ENCODE measurements at places on chromosomes 6 and 20.

GRCh38 chr6:80161434-80161833, 55.0 kb downstream of the BCKDHB start:
- no peak for DNase-seq

DNA sequence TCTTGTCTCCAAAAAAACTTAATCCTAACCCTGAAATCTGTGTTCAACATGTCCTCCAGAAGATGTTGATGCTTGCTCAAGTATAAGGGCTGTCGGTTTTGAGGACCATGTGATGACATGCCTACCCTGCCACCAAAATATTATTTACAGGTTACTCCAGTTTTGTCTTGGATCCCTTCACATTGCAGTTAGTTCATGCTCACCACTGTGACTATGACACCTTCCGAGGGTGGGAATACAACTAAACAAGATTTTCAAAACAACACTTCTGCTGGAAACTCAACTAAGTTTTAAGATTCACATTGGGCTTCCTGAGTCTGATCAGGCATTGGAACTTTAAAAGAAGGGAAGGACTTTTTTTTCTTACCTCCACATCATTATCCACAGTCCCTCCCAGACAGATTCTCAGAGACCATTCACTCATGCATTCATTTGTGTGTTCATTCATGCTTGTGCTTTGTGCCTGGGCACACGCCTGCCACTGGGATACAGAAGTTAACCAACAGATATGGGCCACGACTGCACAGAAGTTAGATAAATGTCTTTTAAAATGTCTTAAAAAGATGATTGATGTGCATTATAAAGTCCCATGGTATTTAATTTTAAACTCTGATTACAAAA, 118.7 kb upstream of the GJE1 start:
- DNase-seq: no peak

DNA sequence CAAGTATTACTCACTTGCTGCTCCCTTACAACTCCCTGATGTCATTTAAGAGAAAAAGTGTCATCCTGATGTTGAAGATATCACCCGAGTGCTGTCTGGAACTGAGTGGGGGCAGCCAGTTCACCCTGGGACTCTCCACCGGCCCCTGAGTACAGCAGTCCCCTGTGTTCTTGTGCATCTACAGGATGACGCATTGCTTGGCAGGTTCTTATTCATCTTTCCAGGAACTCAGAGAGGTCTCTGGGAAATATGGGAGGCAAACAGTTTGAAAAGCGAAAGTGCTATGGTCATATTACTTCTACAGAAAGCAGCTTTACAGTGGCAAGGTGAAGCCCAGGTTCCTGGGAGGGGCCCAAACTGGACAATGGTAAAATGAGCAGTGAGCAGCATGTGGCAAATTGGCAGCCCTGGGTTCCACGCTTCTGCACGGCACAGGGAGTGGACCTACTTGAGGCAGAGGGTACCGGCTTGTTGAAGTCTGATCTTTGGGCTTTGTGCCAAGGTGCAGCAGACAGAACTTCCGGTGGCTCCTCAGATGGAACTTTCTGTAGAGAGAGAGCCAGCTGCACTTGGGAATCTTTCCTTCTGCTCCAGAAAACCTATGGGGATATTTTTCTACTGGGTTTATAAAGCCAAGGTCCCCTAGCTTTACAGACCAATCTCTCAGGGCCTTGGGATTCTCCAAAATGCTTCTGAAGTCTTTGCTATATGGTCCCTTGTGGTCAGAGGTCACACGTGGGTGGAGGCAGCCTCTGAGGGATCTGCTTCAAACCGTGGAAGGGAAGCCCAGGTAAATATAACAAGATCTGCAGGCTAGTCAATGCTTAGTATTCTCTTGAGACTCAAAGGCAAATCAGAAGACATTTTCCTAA, 128.3 kb downstream of the MAP3K7 start:
- no peak for DNase-seq

- DNase-seq: no peak
Observed at GRCh38 chr6:57432919-57433684, 115.7 kb downstream of the PRIM2 start.

- DNase-seq: no peak
Observed at GRCh38 chr6:33314943-33315792, 1.3 kb upstream of the TAPBP start.

DNA sequence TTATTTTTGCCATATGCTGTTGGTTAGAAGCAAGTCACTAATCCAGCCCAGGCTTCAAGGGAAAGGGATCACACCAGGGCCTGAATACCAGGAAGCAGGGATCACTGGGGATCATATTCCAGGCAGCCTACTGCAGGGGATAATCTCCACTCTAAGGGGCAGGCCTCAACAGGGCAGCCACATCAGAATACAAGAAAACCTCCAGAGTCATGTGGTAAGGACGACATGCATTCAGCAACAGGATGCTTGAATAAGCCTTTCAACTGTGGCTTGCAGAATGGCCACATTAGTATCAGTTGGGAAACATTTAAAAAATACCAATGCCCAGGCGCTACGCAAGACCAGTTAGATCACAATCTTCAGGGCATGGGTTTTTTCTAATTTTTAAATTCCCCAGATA, 109.1 kb downstream of the LY86 start:
- DNase-seq: no peak

- peak; percentile 9 for DNase-seq
Observed at GRCh38 chr20:3646067-3646440, 17.1 kb downstream of the GFRA4 start.

DNA sequence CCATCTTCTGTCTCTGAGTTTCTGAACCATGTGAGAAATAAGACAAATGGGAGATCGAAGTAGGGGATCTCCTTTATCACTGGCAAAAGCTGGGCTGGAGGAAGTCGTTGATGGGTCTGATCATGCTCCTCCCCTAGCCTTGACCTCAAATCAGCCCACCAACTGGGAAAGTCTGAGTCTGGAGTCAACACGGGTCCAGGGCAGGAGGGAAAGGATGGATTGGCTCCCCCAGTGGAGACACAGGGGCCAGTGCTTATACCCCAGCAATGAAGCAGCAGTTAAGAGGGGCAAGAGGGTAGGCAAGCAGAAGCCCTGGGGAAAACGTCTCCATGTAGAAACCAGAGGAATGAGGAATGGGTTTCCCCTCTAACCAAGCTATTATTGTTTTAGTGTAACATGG, 152.6 kb downstream of the TBC1D7 start:
- DNase-seq: no peak

GRCh38 chr20:47438464-47439381, 63.0 kb upstream of the NCOA3 start:
- no peak for DNase-seq

- no peak for DNase-seq
Observed at GRCh38 chr6:166487148-166487547, 99.3 kb downstream of the RAMACL start.

DNA sequence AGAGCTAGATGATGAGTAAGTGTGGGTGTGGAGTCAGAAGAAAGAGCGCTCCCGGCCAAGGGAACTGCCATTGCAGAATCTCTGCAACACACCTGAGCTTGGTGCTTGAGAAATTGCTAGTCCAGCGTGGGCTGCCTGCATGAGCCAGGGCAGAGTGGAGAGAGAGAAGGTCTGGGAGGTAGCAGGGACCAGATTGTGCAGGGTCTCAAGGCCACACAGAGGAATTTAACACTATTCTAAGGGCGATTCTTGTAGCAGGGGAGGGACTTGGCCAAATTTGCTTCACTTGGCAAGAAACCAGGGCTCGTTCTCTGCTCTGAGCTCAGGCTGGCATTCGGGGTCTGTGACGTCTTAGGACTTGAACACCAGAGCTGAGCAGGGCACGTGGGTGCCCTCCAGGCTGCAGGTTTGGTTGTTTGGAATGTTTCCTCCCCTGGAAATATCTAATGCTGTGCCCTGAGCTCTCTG, 53.5 kb downstream of the BCAS4 start:
- DNase-seq: no peak

DNA sequence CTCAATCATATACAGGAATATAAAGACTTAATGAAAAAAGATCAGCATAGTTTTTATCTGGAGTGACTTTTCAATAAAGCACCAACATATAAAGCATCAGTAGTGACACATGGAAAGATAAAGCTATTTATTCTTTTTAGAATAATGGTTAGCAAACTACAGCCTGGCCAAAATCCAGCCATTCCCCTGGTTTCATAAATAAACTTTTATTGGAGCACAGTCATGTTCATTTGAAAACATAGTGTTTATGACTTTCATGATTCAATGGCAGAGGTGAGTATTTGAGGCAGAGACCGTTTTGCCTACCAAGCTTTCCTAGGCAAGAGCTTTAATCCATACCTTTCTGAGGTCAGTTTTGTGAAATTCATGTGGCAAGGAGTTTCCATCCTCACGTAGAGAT, 153.5 kb downstream of the RPS12 start:
- DNase-seq: no peak

DNA sequence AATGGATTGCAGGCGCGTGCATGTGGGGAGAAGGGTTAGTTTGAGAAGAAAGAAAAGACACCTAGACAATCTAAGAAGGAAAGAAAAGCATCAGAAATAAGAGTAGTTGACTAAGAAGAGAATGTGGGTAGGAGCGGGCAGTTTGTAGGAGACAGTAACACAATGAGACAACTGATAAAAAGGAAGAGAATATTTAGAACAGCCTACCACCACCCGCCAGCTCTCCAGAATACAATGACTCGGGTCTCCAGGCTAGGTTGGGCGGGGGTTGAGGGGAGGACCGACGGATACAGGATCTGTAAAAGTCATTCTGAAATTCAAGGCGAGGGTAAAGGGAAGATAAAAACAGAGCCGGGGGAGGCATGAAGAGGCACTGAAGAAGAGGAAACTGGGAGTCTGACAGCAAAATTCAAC, 712 bp downstream of the ABHD16A start:
- no peak for DNase-seq

DNA sequence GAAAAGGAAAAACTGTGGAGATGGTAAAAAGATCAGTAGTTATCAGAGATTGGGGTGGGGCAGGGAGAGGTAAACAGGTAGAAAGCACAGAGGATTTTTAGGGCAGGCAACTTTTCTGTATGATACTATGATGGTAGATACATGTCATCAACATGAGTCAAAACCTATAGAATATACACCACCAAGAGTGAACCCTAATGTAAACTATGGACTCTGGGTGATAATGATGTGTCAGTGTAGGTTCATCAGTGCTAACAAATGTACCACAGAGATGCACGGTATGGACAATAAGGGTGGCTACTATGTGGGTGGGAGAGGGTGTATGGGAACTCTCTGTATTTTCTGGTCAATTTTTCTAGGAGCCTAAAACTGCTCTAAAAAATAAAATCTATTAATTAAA, 18.5 kb downstream of the PACSIN1 start:
- no peak for DNase-seq

DNA sequence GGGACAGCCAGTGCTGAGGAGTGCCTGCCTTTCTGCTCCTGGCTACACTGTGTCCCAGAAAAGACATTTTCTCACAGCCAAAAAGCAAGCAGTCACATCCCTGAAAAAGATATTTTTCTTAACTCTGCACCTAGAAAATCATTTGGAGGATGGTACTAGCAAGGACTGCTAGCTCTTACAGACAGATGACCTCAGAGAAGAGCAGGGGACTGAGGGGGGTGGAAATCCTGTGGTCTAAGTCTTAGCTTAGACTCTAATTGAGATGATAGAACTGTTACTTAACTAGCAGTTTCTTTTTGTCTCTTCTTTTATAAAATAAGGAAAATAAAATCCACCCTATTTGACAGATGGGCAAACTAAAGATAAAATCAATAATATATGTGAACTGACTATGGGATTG, 152.8 kb downstream of the TMEM200A start:
- DNase-seq: no peak

GRCh38 chr6:140897349-140897748, 1235.4 kb upstream of the GJE1 start:
- no peak for DNase-seq

- DNase-seq: no peak
Observed at GRCh38 chr6:157411368-157411767, 30.4 kb downstream of the ZDHHC14 start.

GRCh38 chr6:43077333-43077809, 1.3 kb downstream of the PTK7 start:
- DNase-seq: no peak

DNA sequence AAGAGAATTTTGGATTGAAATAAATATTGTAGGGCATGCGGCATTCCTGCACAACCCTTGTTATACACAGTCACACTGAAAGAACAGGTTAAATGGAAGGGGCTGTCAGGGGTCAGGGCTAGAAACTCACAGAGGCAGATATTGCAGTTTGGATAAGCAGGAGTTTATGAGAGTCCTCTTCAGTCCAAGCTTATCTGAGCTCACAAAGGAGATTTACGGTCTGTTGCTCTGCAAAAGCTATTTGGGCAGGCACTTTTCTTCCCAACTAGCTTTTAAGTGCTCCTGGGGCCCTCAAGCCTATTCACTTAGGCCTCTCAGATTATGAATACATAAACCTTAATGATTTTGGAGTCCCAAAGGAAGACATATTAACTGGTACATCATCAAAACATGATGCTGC, 156.2 kb downstream of the SOX4 start:
- no peak for DNase-seq

DNA sequence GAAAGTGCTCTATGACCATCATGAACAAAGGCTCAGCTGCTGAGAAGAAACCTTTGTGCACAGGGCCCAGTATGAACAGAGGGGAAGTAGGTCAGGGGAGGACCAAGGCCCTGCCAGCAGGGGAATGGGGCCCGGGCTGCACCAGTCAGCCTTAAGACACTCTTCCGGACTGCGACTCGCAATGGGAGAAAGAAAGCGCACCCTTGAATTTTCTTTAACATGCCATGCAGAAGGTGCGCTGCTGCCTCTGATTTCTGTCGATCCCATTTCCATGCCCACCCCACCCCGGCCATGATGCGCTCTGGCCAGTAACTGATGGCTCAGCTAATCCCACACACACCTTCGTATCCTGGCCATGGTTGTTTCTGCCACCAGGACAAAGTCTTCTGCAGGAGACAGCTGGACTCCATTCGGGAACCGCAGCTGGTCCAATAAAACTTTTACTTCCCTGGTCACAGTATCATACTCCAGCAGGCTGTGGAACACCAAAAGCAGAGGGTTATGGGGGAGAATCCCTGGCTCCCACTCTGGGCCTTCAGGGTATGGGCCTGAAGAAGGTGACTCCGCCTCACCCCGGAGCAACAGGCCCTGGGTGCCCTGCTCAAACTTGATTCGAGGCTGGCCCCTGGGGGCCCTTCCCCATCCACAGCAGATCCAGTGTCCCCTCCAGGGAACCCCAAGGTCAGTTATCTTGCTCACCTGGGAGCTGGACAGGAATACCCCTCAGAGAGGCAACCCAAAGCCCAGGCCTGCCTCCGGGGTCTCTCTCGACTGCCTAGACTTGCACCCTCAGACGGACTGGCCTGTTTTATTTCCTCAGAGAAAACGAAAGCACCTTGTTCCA, 20.3 kb downstream of the CST7 start:
- DNase-seq: no peak
